SJSA1 (cell line): ENCODE measurements at places on chromosomes 5 and 9. TPM values are rescaled to one million over a fixed set of nuclear protein-coding genes. Genes with fewer than 3 reads are reported as not detected.
A peak's percentile ranks its signal among the peaks of the same experiment; 100 is the strongest.

- no peak for DNase-seq
Observed at GRCh38 chr9:29714860-29715259, 2141.6 kb upstream of the C9orf72 start.

DNA sequence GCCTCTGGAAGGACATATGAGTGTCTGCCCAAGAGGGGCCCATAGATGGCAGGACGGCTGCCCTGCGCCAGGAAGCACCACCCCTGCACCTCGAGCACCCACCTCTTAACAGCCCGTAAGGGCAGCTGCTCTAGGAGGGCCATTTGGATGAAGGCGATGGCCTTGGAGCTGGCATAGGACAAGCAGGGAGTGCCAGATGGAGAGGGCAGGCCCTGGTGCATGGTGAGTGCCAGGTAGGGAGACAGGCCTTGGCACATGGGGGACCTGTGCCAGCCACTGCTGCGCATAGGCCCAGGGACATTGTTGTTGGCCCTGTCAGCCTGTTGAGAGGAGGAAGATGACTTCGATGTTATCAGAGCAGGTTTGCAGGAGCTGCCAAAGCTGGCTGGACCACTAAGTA is 134.2 kb downstream of the SLC25A46 start:
- DNase-seq, result no peak

DNA sequence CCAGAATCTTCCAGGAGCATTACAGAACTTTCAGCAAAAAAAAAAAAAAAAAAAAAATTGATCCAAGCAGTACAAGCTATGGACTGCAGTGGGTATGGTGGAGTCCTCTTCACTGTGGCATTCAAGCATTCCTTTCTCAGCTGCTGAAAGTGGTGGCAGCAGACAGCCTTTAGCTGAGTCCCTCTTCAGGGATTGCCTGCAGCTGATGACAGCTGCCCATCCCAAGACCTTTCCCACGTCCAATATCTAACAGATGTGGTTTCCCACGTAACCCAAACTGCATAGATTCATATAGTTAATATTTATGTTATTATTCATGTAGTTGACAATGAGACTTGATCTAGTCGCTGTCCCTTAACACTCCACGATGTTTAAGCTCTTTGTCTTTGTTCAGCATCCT is 475.9 kb downstream of the TLE1 start:
- no peak for DNase-seq

DNA sequence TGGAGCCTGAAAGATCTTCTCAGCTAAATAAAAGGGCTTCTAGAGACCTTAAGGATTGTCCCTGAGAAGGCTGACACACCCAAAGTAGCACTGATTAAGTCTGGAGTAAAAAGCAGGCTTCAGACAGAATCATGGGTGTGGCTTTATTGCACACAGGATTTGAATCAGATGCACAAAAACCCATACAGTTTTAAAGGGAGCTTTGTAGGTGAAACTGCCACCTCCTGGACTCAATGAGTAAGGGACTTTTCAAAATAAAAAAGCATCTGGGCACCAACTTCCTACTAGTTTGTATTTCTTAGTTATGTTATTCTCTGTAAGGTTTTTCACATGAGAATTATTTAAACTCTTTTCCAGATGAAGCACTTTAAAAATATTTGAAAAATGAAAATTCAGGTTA is 129.4 kb downstream of the EDIL3 start:
- no peak for DNase-seq

- no peak for DNase-seq
Observed at GRCh38 chr9:130159915-130160670, 12.1 kb upstream of the NCS1 start.

- DNase-seq, result no peak
Observed at GRCh38 chr9:88528080-88528790, 6.7 kb upstream of the NXNL2 start.

GRCh38 chr9:95349091-95350038 is 31.9 kb upstream of the FANCC start:
- DNase-seq, result no peak

- no peak for DNase-seq
Observed at GRCh38 chr5:73295921-73296320, 122.9 kb downstream of the TMEM174 start.

DNA sequence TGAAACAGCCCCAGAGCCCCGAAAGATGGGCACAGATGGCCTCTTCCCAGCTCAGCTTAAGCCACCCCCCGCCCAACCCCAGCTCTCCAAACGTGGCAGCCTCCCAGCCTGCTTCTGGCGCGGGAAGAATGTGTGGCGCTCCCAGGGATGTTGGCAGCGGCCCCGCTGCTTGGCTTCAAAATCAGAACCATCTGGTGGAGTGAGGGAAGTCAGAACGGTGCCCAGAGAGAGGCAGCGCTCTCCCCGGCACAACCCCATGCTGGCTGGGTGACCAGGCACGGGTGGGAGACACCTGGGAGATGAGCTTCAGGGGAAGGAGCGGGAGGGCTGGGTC is 72.7 kb upstream of the ORM1 start:
- peak; percentile 54 for DNase-seq

DNA sequence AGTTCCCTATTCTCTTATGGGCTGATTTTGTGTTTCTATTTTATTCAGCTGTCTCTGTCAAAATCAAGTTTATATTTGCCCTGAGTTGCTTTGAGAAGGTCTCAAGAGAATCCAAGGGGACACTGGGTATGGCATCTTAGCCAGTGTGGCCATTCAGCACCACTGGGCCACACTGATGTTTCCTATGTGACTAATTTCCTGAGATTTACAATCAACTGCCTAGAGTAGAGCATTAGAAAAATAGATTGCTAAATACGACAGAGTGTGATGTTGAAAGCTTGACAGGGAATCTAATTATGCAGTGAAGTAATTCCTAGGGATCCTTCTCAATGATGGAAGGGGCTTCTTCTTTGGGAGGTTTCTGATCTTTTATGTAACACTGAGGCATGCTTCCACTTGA is 141.7 kb downstream of the SV2C start:
- no peak for DNase-seq

GRCh38 chr5:142830241-142831008 is 60.2 kb downstream of the ARHGAP26 start:
- no peak for DNase-seq

DNA sequence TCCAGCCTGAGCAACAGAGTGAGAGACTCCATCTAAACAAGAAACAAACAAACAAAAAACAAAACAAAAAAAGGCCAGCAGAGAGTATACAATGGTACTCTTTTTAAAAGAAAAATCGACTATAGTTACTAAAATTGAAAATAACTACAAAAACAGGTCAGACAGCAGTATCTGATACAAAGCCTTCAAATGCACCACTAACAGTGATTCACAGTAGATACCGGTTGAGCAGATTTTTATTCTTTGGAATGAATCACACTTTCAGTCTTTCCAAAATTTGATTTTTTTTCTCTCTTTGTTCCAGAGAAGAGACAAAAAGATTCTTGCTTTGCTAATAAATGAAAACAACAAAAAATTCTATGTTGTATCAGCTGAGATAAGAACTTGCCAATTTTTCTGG is 36.9 kb downstream of the ROR2 start:
- no peak for DNase-seq

DNA sequence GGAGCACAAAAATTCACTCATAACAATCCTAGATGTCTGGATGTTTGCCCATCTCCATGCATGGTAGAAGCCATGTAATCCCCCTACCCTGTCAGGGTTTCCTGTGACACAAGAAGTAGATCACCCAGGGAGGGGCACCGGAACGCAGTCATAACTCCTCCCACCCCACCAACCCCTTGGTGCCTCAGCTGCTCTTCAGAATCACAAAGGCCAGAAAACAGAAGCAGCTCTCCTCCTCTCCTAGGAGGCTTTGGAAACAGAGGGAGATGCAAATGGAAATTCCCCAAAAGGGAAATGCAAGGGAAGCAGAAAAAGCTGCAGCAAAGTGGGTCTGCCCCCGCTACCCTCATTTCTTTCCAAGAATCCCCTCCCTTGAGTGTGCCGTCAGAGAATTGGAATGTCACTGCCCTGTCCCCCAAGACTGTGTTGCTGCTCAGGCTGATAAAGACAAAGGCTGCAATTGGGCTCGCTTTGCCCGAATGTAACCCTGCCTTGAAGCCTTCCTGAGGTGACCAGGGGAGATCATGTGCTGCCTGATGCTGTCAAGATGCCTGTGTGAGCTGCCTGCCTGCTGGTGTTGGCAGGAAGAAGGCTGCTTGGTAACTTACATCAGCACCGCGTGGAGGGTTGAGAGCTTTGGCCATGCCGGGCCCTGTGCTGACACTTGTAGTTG is 65.5 kb upstream of the ABCA1 start:
- DNase-seq, result peak; percentile 63

GRCh38 chr5:166188501-166189325 is 2102.7 kb upstream of the WWC1 start:
- no peak for DNase-seq

DNA sequence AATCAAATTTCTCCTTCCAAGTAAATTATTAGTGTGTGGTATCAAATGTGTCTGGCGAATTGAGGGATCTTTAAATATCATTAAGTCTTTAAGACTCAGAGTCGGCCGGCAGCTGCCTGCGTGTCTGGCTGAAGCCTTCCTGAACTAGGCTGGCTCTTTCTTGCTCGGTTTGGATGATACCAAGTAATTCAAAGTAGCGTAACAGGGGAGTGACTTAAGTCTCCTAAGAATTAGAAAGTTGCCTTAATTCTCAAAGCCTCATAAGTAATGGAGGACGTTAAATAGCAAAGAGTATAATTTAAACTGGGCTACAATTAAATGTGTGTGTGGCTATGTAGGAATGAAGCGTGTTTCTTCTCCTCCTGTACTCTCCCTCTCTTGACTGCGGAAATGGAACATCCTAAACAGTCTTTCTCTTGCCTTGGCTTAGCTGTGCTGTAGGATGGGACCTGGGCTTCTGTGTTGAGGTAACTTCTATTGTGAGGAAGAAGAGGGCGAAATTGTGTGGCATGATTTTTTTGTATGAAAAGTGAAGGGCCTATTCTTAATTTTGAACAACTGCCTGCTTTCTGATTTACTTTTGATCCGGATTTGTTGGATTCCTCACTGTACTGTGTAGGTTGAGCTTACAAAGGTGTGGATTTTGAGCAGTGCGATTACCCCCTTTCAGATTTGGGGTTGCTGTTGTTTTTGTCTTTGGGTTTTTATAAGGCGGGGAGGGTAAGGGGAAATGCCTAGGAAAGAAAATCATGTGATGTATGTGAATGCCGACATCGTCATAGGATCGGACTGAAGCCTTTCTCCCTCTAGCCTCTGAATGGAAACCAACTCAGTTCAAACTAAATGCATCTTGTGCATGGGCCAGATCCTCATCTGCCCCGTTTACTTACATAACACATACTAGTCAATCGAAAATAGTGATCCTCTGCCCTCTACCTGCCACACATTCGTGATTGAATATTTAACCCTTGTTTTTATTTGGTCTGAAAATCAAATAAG is 29.9 kb downstream of the CPEB4 start:
- DNase-seq, result peak; percentile 61

DNA sequence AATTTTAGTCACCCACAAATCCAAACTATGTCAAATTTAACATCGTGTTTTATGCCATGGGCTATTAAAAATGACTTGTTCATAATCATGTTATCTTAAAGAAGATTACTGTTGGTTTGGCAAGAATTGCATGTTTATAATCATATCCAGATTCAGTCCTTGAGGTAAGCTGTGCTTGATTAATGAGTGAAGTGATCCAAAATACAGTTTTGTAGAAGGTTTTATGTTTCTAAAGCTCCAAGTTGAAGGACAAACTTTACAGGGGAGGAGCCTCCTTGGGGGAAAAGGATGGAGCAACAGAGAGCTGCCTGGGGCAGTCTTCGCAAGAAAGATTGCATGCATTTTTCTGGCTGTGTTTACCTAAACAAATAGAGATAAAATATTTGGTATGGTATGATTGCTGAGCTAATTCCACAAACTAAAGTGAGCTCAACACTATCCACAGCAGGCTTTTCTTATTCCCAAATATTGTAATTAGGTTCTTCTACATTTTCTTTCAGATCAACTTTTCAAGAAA is 189.5 kb upstream of the TYRP1 start:
- DNase-seq, result no peak

GRCh38 chr5:35823347-35824098 is 33.2 kb upstream of the IL7R start:
- DNase-seq, result no peak

The ARL15 gene
- total RNA-seq, result 15.4 and 19.5 TPM in 2 replicates

The SYK gene
- total RNA-seq, result not detected in 2 replicates

The LCN1 gene
- not detected in 2 replicates for total RNA-seq

The ADAMTS16 gene
- 5.4 and 7.5 TPM in 2 replicates for total RNA-seq

The DMRT3 gene
- not detected in 2 replicates for total RNA-seq
